ENCODE measurements at places on chromosomes 13 and 19.

GRCh38 chr19:14091081-14091812 lies 696 bp upstream of the SAMD1 start:
- no peaks in the 10 kb centered on the region for H3K27me3 ChIP-seq
- H3K36me3 ChIP-seq = peaks cover 2% of the 10 kb centered on the region
- H3K27ac ChIP-seq = peak overlapping the region; percentile 86
- peak overlapping the region; percentile 75 for H3K4me3 ChIP-seq

DNA sequence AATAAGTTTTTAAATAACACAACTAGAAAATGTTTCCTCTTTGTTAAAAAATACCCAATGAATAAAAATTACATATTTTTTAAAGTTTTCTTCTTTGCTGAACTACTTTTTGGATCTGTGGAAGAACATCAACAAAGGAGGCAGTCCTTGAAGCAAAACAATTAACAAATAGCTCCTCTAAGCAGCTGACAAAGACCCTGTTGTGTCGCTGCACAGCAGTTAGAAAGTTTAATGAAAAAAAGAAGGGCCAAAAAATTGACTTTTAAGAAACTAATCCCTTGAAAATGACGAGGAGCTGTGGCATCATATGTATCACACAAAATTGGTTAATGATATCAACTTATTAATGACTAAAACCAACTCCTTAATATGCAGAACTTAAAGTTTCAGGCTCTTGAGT lies 72.1 kb downstream of the SLITRK1 start:
- no peak overlapping the region for H3K27ac ChIP-seq
- no peak overlapping the region for H3K4me3 ChIP-seq

- no peak overlapping the region for H3K27ac ChIP-seq
- H3K36me3 ChIP-seq = peaks cover 54% of the 10 kb centered on the region
- H3K4me1 ChIP-seq = no peaks in the 10 kb centered on the region
- no peak for DNase-seq
- no peak overlapping the region for H3K4me3 ChIP-seq
- no peaks in the 10 kb centered on the region for H3K27me3 ChIP-seq
Measured at GRCh38 chr13:25310891-25311290, 9.5 kb downstream of the NUP58 start.

- no peak overlapping the region for H3K4me3 ChIP-seq
- H3K27ac ChIP-seq = no peak overlapping the region
- no peaks in the 10 kb centered on the region for H3K36me3 ChIP-seq
- H3K4me1 ChIP-seq = no peaks in the 10 kb centered on the region
Measured at GRCh38 chr13:23480324-23480723, 46.8 kb upstream of the SACS start.

- H3K36me3 ChIP-seq = no peaks in the 10 kb centered on the region
- no peaks in the 10 kb centered on the region for H3K27me3 ChIP-seq
- H3K4me1 ChIP-seq = no peaks in the 10 kb centered on the region
- no peak overlapping the region for H3K4me3 ChIP-seq
- H3K27ac ChIP-seq = no peak overlapping the region
Measured at GRCh38 chr13:74560325-74560724, 426.1 kb upstream of the KLF12 start.

GRCh38 chr13:50357586-50358118 lies 342.4 kb downstream of the KCNRG start:
- DNase-seq = no peak
- no peaks in the 10 kb centered on the region for H3K36me3 ChIP-seq
- peak overlapping the region; percentile 58 for H3K27ac ChIP-seq

DNA sequence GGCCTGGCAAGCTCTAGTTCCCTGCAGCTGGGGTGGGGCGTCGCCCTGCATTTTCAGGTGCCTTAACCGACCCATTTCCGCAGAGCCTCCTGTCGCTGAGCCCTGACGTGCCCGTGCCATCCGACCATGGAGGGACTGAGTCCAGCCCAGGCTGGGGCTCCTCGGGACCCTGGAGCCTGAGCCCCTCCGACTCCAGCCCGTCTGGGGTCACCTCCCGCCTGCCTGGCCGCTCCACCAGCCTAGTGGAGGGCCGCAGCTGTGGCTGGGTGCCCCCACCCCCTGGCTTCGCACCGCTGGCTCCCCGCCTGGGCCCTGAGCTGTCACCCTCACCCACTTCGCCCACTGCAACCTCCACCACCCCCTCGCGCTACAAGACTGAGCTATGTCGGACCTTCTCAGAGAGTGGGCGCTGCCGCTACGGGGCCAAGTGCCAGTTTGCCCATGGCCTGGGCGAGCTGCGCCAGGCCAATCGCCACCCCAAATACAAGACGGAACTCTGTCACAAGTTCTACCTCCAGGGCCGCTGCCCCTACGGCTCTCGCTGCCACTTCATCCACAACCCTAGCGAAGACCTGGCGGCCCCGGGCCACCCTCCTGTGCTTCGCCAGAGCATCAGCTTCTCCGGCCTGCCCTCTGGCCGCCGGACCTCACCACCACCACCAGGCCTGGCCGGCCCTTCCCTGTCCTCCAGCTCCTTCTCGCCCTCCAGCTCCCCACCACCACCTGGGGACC lies 1.2 kb downstream of the ZFP36 start:
- peak; percentile 57 for DNase-seq
- peak overlapping the region; percentile 99 for H3K4me3 ChIP-seq
- peaks cover 10% of the 10 kb centered on the region for H3K36me3 ChIP-seq
- no peaks in the 10 kb centered on the region for H3K27me3 ChIP-seq

- H3K27ac ChIP-seq = no peak overlapping the region
- H3K4me3 ChIP-seq = no peak overlapping the region
- no peak for DNase-seq
- H3K27me3 ChIP-seq = no peaks in the 10 kb centered on the region
- peaks cover under 1% of the 10 kb centered on the region for H3K4me1 ChIP-seq
- H3K36me3 ChIP-seq = no peaks in the 10 kb centered on the region
Measured at GRCh38 chr13:112686364-112686763, 3.5 kb upstream of the ATP11A start.

- peak overlapping the region; percentile 28 for H3K4me3 ChIP-seq
- H3K27me3 ChIP-seq = no peaks in the 10 kb centered on the region
- DNase-seq = no peak
Measured at GRCh38 chr19:3123088-3123721, 12.6 kb upstream of the GNA15 start.
